RWPE2 (cell line): ENCODE measurements at places on chromosomes 2 and 18.

DNA sequence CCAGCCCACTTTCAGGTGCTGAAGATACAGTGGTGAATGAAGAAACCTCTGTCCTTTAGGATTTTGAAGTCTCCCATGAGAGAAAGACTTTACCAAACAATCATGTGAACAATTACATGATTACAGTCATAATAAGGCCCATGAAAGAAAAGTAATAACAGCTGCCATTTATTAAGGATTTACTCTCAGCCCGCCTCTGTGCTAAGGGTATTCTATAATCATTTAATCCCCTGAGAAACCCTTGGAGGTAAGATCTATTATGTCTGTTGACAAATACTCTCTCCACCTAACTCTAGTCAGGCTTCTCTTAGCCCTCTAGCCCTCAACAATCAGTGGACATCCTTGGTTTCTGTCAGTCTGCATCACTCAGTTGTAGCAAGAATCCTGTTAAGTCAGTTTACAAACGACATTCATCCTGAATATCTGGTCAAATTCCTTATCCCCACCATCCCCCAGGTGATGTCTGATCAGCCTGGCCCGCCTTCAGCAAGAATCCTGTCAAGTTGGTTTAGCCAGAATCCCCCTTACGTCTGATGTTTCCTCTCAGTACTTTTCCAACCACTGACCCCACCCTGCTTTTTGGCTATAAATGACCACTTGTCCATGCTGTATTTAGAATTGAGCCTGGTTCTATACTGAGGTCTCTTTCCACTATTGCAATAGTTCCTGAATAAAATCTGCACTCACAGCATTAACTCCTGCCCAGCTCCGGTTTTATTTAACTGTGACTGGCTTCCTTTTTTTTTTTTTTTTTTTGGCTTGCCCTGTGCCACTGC is 12.2 kb upstream of the SOCS6 start:
- no peak for DNase-seq

DNA sequence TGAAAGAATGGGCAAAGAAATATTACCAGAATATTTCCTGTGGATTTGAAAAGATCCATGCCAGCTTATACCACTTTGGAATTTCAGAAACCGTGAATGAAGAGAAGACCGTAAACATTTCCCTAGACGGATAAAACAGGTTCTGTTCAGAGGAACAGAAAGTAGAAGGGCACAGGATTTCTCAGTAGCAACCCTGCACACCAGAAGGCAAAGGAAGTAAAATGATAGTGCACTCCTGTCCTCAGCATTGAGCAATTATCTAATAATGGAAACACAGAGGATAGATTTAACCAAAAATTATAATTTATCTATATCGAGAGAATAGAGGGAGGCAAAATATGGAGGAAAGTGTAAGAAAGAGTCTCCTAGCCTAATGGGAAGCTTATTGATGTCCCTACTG is 87.0 kb upstream of the ITGA6 start:
- DNase-seq = no peak

GRCh38 chr2:69754633-69755032 is 12.7 kb downstream of the ANXA4 start:
- no peak for DNase-seq

DNA sequence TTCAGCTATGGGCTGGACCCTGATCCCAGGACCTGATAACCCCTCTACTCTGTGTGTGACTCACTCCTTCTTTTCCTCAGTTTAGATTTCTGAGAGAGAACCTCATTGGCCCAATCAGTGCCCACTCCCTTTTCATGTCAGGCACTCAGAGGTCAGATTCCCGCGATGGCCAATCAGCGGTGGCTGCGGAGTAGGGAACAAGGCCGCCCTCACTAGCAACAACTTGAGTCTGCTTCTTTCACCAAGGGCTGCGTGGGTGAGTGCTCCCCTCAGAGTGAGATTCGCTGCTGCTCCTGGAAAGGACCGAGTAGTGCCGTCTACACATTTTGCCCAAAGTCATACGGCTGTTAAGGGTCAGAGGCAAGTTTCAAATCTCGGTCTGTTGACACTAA is 34.7 kb downstream of the NPPC start:
- no peak for DNase-seq

DNA sequence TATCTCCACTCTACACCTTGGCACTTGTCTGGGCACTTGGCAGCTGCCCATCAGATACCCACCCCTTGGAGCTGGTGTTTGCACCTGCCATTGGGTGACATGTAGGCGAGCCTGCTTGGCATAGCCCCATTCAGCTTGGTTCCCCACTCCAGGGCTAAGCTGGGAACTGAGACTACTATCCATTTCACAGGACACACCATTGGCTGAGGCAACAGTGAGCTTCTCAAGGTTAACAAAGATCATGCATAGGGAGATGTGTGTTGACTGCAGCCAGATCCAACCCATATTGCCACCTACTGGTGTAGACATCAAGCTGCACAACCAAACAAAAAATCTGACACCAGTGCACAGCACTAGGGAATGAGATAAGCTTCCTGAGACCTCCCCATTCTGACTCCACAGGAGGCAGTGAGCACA is 1389.8 kb upstream of the TMEFF2 start:
- no peak for DNase-seq

GRCh38 chr18:7871560-7872456 is 304.7 kb downstream of the PTPRM start:
- DNase-seq = no peak

DNA sequence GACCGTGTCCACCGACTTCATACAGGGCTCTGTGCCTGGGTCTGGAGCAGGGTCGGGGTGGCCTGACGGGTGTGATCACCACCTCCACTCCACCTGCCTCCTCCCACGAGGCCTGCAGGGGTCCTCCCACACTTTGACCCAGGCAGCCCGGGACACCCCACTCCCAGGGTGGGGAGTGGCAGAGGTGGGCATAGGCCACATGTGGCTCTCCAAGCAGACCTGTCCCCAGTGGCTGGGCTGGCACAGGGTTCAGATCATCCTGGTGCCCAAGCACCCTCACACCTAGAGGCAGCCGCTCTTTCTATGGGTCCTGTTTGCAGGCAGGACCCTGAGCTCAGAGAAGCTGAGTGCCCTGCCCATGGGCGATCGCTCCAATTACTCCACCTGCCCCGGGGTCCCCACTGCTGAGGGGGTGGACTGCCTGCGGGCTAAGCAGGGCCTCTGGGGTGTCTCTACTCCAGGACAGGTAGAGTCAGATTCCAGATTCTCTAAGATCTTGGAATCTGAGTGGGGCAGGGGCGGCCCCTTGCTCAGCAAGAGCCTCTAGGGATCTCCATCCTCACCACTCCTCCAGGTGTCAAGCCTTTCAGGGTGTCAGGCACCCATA is 1.4 kb downstream of the NEURL3 start:
- DNase-seq = no peak

DNA sequence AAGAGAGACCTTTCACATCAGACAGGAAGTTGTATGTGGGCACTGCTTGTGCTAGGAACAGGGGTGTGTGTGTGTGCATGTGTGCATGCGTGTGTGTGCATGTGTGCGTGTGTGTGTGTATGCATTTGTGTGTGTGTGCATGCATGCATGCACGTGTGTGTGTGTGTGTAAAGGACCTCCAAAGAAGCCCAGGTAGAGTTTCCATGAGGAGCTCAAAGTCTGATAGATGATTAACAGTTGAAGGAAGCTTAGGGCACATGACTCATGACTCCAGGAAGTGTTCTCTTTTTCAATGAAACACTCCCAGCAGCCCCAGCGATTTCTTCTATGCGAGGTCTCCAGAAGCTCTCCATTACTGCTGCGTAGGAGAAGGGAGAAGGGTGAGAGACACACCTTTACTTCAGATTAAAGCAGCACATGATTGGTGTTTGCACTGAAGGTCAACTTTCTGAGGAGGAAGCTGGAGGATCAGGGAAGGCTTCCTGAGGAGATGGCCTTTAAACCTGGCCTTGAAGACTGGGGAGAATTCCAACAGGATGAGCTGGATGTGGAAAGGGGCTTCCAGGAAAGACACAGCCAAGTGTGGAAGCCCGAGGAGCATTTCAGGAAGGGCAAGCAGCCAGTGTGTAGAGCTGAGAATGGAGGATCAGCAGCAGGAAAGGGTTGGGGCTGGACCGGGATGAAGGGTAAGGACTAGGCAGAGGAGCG is 77.7 kb downstream of the SMAD4 start:
- no peak for DNase-seq

DNA sequence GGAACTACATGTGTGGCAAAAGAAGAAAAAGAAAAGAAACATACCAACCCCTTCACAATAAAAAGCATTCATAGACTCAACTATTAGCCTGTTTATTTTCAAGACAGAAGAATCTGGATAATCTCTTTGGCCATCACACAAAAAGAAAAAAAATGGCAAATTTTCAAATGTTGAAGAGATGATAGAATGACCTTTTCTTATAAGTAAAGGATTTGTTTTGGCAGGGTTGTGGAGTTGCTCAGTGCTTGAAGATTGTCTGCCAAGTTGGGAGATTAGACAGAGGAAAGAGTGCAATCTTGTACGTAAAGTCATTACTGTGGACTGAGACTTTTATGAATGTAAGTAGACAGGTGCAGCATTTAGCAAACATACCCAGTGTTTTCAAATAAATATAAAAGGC is 18.5 kb upstream of the FAM171B start:
- DNase-seq = no peak

DNA sequence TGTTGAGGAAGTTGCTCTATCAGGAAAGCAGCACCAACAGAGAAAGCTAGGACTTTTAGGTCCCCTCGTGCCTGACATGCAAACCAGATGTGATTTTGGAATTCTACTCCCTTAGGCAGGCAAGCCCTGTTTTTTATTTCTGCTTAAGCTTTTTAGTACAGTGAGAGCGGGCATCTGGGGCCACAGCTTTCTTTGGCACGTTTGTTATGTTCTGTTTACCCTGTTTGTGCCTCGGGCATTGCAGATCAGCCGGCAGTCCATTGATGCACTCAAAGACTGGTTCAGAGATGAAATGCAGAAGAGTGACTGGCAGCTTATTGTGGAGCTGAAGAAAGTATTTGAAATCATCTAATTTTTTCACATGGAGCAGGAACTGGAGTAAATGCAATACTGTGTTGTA is 61.9 kb downstream of the EIF5B start:
- DNase-seq = no peak

GRCh38 chr2:220348206-220348605 is 720.8 kb downstream of the SLC4A3 start:
- no peak for DNase-seq

- no peak for DNase-seq
These were observed 62.8 kb downstream of the HDAC4 start for GRCh38 chr2:239337877-239338484.

GRCh38 chr2:128834207-128834879 is 515.7 kb upstream of the HS6ST1 start:
- no peak for DNase-seq

DNA sequence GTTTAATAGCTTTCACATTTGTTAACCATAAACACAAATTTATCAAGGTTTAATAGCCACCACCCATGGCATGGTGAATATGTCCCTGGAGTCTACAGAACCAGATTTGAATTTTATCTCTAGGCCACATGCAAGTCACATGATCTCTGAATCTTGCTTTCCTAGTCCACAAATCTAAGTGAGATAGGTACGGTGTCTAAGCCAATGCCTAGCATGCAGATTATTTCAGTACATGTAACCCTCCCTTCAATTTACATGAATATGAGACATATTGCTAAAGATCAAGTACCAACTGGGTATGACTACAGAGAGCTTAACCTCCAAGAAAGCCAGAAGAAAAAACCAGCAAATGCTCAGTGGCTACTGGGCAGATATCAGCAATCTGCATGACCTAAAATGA is 10.0 kb downstream of the ZNF24 start:
- no peak for DNase-seq

GRCh38 chr2:28406-28975 is 17.8 kb downstream of the FAM110C start:
- DNase-seq = no peak

DNA sequence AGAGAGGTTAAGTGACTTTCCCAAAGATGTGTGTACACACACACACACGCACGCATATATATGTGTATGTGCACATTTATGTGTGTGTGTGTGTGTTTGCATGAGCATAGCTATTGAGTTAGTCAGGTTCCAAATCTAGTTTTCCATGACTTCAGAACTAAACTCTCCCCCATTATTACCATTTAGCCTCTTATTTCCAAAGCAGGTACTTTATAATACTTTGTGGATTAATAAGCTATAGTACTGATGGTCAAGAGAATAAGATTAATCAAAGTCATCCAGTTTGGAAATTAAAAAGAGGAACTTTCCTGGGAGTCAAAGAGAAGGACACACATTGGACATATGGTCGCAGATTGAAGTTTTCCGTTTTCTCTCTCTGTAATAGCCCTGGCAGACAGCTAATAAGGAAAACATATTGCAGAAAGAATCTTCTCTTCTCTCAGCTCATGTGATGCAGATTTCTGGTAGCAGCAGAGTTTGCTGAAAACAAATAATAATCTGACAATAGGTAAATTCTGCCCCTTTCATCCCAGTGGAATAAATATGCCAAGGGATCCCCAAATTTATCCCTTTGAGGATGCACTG is 410.9 kb upstream of the TCF4 start:
- DNase-seq = no peak

- DNase-seq = no peak
These were observed 39.8 kb upstream of the ITPRID2 start for GRCh38 chr2:181851726-181852125.

- no peak for DNase-seq
These were observed 47.8 kb upstream of the REG3G start for GRCh38 chr2:78977661-78978145.

GRCh38 chr2:211487733-211488132 is 931.3 kb downstream of the CPS1 start:
- no peak for DNase-seq

GRCh38 chr2:230205721-230206120 is 14.1 kb downstream of the SP110 start:
- no peak for DNase-seq

- no peak for DNase-seq
These were observed 120.6 kb downstream of the PLB1 start for GRCh38 chr2:28616396-28616999.

- no peak for DNase-seq
These were observed 37.7 kb upstream of the FSIP2 start for GRCh38 chr2:185700883-185701282.

DNA sequence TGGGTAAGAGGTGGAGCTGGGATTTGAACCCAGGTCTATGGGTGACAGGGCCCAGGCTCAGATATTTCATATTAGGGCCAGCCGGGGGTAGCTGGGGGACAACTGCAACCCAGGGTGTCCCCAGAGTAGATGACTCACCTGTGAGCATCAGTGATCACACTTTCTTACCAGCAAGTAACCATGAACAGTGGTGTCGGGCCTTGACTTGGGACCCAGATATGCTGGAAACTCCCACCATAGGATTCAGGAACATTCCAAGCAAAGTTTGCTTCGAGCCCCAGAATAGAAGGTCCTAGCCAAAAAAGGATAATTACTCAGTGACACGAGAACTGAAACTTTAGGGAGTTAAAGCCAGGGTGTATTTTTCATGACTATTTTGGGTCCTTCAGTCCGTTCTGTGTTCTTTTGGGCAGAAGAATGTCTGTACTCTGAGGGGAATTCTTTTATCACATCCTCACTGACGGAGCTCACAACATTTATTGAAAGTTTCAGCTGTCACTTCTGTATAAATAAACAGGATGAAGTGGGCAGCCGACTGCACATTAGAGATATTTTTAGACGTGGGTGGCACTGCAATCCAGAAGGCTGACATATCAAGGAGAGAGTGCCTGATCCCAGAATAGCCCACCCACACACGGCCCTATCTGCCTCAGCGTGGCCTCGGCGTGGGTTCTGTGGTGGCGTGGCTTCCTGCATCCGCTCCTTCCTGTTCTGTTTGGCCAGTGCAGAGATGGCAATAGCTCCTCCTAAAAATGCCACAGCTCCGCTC is 45.6 kb downstream of the RAMP1 start:
- no peak for DNase-seq

GRCh38 chr18:62928326-62928725 is 213.0 kb downstream of the PHLPP1 start:
- no peak for DNase-seq

GRCh38 chr18:44533071-44533470 is 147.6 kb upstream of the SETBP1 start:
- DNase-seq = no peak
